ENCODE measurements at places on chromosomes 4 and X.

GRCh38 chr4:68570122-68570507, 6.0 kb downstream of the UGT2B17 start:
- no peak for DNase-seq

DNA sequence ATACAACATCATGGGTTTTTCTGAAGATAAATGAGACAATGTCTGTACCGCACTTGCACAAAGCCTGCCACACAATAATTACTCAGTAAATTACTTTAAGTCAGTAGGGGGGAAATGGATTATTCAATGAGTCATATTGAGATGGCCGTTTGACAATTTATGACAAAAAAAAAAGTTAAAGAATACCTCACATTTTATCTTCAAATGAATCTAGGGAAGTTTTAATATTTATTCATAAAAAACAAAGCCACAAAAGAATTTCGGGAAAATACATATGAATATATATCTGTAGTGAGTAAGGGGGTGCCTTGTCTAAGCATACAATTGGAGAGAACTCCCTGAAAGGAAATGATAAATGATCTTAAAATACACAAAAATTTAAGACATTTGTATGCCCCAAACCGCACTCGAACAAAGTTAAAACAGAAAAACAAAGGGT, 197.0 kb upstream of the SLC7A11 start:
- no peak for DNase-seq

DNA sequence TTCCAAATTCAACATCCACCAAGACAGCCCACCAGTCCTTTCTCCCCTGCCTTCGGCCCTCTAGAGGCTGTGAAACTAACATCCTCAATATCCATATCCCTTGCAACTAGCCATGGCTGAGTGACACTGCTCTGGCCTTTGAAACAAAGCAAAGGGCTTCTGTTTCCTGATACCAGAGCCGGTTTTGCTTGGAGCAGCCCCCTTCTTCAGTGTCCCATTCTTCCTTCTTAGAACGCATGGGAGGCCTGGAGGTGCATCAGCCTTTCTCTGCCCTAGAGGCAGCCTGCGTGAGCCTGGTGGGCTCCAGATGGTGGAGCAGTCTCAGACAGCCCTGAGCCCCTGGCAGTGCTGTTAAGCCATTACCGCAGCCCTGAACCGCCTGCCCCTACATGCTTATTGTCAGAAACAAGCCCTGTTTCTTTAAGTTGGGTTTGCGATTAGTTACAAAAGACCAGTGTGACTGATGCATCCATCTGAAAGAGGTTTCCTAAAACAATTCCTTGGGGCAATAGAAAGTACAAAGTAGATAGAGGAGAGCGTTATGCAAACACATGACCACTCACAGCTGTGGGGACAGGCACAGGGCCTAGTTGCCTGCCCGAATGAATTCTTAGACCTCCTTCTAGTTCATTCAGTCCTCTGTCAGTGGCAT, 74.1 kb downstream of the EVC start:
- DNase-seq = no peak

DNA sequence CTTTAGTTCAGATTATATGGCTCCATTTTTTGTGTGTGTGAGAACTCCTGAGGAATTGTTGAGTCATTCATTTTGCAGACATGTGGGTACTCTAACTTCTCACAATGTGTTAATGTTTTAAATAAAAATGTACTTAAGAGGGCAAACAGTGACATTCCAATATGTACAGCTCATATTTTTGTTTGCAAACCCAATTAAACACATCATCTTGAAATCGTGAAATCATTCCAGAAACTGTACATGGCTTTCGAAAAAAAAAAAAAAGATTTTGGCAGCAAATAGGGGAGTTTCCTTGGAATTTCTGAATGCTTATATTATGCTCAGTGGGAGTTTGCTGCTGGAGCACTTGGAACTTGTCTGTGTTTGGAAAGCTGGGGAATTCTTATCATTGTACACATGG, 85.0 kb downstream of the HPGD start:
- DNase-seq = no peak
